ENCODE measurements at places on chromosomes 16 and 17.

GRCh38 chr16:69621225-69621624, 55.5 kb downstream of the NFAT5 start:
- DNase-seq = no peak

GRCh38 chr16:75116081-75116910, at the start of gene LDHD:
Gene LDHD (minus strand): TSS chr16:75116780. CDS start chr16:75116720, 60 bp downstream.
- no peak for DNase-seq

- DNase-seq = no peak
Observed at GRCh38 chr17:82980632-82981031, 98.8 kb upstream of the METRNL start.

DNA sequence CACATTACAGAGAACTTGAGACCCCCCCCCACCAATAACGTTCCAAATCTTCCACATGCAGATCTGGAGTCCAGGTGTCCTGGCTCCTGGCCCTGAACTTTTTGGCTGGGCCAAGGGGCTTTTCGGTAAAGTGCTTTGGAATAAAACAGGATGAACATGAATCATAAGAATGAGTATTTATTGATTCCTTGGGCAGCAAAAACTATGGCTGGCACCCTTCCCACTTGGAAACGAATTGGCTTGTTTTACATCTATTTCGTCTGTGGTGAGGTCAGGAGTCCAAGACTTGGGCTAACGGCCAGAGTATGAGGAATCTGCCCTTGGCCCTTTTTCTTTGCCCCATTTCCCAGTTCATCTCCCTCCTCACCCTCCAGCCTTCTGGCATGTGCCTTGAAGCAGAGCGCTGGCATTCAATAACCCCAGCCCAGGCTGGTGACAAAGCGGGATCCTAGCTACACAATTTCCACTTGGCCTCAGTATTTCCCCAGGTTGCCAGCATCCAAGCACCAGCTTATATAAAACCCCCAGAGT, 4.1 kb upstream of the UBTF start:
- DNase-seq = no peak

GRCh38 chr17:16529906-16530305, 37.9 kb upstream of the LRRC75A start:
- DNase-seq = no peak

GRCh38 chr16:55475919-55476318, 3.1 kb upstream of the MMP2 start:
- no peak for DNase-seq

- DNase-seq = no peak
Observed at GRCh38 chr17:58528443-58528842, 14.0 kb upstream of the MTMR4 start.

DNA sequence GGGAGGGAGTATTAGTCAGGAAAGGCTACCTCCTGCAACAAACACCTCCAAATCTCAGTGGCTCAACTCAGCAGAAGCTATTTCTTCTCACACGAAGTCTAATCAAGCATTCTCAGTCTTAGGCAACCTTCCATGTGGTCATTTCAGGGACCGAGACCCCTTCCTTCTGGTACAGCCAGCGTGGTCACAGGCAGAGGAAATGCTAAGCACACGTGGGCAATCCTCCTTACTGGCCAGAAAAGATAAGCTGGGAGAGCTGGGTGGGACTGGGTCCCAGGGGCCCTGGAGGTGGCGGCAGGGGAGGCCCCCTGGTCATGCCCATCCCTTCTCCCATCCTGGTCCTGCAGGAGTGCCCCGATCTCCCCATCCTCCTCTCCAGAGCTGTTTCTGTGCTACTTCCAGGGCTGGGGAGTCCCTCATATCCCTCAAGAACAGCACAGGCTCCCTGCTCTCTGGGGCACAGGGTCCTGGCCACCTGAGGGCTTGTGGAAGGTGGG, 5.7 kb upstream of the CX3CL1 start:
- DNase-seq = no peak

- DNase-seq = no peak
Observed at GRCh38 chr16:24046442-24046841, 209.7 kb upstream of the CACNG3 start.

- no peak for DNase-seq
Observed at GRCh38 chr17:45372325-45372869, 55.6 kb upstream of the MAP3K14 start.

DNA sequence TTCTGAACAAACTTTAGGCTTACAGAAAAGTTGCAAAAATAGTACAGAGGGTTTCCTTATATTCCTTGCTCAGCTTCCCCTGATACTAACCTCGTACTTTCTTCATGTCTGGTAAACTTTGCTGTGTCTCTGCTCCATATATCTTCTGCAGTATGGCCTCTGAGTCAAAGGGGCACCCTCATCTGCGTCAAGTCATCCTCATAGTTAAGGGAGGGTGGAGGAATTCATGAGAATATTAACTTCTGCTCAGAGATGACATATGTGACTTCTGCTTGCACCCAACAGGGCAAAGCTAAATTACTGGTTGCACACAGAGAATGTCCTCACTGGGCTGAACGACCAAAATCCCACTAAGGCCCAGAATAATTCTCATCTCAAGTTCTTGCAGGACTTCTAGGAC, 4.3 kb upstream of the CCL7 start:
- DNase-seq = no peak

DNA sequence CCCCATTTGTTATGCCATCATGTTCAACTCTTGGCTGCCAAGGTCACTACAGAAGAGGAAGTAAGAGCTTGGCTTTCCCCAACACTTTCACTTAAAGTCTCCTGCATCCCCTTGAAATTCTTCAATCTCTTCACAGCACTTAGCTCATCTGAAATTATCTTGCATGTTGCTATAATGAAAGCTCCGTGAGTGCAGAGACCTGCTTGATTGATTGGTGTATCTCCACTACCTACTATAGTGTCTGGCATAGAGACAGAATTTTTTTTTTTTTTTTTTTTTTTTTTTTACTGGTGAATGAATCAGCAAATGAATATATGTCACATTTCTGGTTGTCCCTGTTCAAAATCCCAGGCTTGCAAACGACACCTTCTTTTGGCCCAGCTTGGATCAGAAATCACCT, 1.9 kb upstream of the SDR42E1 start:
- no peak for DNase-seq

All from CD4-positive, alpha-beta T cell treated with Interleukin-6 at 100 ng/mL for 8 hours (primary cell).